PC-3 (cell line): ENCODE measurements at places on chromosomes 3 and 15. TPM values are rescaled to one million over a fixed set of nuclear protein-coding genes. Genes with fewer than 3 reads are reported as not detected.

The SKOR1 gene
- total RNA-seq, result 0.11 and 0.35 TPM in 2 replicates

The DUOXA2 gene
- not detected in 2 replicates for total RNA-seq

The RAB5A gene
- 61.3 and 86.8 TPM in 2 replicates for total RNA-seq

The ISLR gene
- total RNA-seq, result not detected in 2 replicates

The KLHL40 gene
- total RNA-seq, result not detected in 2 replicates

The NUP210 gene
- 64.0 and 75.3 TPM in 2 replicates for total RNA-seq

The CILP gene
- not detected in 2 replicates for total RNA-seq

The PFKFB4 gene
- 33.5 and 35.2 TPM in 2 replicates for total RNA-seq

- no peak for DNase-seq
Observed at GRCh38 chr15:70766597-70766996, 3.2 kb upstream of the UACA start.

- DNase-seq, result no peak
Observed at GRCh38 chr15:96403071-96403470, 72.6 kb downstream of the NR2F2 start.

GRCh38 chr3:180802837-180803236, 109.6 kb upstream of the FXR1 start:
- peak; percentile 52 for DNase-seq

DNA sequence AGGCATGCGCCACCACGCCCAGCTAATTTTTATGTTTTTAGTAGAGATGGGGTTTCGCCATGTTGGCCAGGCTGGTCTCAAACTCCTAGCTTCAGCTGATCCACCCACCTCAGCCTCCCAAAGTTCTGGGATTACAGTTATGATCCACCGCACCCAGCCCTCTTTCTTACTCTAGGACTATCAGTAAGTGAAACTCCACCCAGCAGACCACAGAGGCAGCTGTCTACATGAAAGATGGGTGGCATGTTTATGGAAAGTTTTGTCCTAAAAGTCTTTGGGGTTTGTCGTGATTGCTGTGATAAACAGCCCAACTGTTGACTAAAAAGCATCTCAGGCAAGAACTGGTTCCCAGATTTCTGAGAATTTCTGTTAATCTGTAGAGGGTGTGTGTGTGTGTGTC, 10.9 kb downstream of the ARL6IP5 start:
- DNase-seq, result no peak

DNA sequence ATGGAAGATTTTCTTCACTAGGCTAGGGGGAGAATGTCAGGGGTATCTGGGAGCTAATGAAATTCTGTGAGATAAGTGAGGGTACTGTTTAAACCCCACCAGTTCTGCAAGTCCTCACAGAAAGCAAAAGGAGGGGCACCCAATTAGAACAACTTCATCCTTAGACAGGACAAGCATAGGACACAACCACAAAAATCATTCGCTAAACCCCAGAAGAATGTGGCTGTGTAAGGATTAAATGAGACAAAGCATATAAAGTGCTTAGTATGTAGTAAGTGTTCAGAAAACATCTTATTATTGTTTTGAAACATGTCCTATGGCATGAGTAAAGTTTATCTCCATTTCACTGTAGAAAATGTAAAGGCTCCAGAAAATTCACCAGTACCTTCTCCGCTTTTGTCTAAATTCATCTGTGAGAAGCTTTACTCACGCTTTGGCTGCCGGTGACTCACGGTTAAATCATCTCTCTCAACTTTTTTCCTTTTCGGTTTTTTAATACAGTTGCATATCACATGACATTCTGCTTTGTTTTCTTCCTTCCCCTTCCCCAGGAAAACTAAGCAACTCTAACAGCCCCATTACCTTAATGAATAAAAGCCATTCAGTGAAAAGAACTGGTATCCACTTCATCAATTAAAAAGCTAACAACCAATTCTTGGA, 1.7 kb downstream of the CLRN1 start:
- DNase-seq, result peak; percentile 76

DNA sequence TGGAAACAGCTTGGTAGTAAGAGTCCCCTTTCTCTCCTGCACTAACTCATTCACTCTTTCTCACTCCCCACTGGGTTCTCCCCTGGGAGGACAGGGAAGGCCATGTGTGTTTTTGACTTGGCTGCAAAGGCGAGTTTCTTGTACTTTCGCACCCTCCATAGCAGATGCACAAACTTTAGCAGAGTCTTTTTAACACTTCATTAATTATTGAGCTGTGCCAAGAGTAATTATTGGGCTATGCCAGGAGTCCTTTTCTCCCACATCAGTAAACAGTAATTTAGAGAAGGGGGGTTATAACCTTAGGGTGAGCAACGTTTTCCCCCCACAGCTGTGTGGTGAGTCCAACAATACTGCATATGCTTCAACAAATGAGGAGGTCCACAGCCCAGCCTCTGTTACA, 224.4 kb upstream of the ATP11B start:
- DNase-seq, result no peak

GRCh38 chr3:122615303-122615702, 37.9 kb downstream of the PARP15 start:
- no peak for DNase-seq

DNA sequence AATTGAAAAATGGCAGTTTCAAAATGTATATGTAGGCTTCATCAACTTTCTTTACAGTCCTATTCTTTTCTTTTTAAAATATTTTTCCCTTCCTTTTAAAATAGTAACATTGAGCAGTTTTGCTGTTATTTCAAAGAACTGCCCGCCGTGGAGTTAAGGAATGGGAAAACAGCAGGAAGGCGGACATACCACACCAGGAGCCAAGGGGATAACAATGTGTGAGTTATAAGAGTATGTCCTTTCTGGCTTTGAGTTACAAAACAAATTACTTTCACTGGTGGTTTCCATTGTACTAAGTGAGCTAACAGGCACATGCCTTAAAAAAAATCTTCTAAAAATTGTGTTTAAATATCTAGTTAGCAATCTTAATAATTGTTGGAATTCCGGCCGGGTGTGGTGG, 37.4 kb upstream of the FBXL22 start:
- no peak for DNase-seq

GRCh38 chr3:45786801-45787495, 9.4 kb downstream of the SLC6A20 start:
- no peak for DNase-seq

GRCh38 chr3:97662762-97663161, 101.8 kb upstream of the ARL6 start:
- DNase-seq, result no peak

DNA sequence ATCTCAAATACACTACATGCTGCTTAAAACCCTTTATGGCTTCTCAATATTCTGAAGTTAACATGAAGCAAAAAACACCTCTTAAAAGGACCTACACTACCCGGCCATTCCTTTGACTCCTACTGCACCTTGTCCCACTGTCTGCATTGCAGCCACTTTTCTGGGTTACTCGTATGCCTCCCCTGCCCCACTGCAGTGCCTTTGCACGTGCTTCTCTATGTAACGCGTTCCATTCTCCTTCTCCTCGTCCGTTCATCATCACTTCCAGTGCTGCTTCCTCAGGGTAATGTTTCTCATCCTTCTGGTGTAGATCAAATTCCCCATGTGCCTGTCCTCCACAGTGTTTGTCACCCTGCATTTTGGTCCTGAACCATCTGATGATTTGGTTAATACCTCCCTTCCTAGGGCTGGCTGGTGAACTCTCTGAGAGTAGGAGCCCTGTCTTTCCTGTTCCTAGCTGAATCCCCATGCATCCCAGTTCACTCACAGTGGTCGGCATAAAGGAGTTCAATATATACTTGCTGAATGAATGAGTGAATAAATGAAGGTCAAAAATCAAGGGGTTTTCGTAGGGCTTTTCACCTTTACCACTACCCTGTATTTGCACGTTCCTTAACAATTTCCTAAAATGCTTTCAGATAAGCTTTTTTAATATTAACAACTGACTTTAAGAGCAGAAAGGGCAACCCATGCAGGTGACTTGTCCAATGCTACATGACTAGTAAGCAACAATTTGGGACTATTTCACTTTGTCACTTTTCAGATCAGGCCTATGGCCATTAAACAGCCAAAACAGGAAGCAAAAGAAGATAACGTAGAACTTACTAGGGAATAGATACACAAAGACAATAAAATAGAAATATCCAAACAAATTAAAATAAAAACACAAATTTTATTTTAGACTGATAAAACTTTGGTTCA, 2.4 kb upstream of the STT3B start:
- no peak for DNase-seq

DNA sequence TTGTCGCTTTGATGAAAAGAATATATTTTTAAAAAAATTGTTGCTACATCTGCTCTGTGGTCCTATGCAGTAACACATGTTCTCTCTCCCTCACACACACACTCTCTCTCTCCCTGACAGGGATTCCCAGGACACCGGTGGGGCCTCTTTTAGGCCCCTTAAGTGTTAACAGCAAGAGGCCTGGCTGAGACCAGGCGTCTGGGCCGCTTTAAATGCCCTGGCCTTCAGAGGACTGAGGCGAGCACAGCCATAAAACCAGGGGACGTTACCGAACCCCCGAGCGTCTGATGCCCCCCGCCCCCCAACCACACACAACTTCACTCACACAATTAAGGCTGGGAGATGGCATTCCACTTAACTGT, 1.7 kb downstream of the BNC1 start:
- DNase-seq, result peak; percentile 18

DNA sequence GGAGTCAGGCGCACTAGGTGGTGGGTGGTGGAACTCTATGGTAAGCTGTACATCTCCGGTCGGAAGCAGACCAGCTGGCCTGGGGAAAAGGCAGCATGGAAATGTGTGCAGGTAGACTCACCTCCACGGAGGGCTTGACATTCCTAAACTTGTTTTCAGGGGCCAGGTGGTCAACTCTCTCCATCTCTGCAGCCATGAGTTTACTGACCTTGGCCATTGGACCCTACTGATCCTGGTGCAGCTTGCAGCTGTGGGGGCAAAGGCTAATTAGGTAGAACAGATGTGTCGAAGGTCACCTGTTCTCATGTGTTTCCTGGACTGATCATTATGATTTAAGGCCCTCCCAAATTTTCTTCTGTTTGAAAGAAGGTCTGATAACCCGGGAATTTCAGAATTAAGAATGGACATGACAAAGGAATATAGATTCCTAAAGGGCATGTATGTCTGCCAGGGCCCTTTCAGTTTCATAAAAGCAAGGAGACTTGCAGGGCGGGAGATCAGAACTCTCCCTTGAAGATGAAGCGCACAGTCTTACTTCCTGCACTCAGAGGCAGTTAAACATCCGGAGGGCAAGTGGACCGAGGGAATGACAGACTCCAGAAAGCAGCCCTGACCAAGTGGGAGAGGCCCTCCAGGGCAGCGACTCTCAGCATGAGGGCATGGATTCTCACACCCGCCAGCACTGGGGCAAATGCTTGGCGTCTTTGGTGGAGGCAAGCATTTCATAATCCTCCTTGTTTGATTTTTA, 56.1 kb upstream of the CMTM7 start:
- no peak for DNase-seq
